ENCODE measurements at places on chromosomes 7 and 10. TPM values are rescaled to one million over a fixed set of nuclear protein-coding genes. Genes with fewer than 3 reads are reported as not detected.

- H3K4me1 ChIP-seq, result peaks cover 4% of the 10 kb centered on the region
- H3K4me3 ChIP-seq, result no peak overlapping the region
- no peak overlapping the region for H3K27ac ChIP-seq
- no peak for DNase-seq
- no peaks in the 10 kb centered on the region for H3K27me3 ChIP-seq
Measured at GRCh38 chr10:6279540-6280267, 77.0 kb downstream of the PFKFB3 start.

DNA sequence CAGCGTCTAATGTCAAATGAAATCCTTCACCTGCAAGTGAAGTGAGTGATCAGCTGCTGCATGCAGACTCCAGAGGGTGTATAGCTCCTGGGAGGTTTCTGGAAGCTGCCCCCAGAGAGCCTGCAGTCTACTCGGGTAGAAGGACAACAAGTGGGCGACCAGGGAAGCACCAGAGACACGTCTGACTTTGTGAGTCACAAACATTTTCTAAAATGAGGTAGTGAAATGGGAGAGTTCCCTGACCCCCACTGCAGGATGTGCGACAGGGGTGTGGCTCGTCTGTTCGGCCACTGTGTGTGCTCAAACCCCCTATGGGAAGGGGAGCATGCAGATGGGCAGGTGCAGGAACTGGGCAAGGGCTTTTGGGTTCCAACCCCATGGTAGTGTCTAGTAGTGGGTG lies 177.1 kb upstream of the PRKCQ start:
- H3K27me3 ChIP-seq, result no peaks in the 10 kb centered on the region
- no peak overlapping the region for H3K27ac ChIP-seq
- H3K4me1 ChIP-seq, result peaks cover 6% of the 10 kb centered on the region

- no peak overlapping the region for H3K27ac ChIP-seq
- H3K27me3 ChIP-seq, result no peaks in the 10 kb centered on the region
- DNase-seq, result no peak
- H3K4me1 ChIP-seq, result no peaks in the 10 kb centered on the region
Measured at GRCh38 chr10:46294641-46295220, 7.9 kb downstream of the ANTXRL start.

- H3K27me3 ChIP-seq, result no peaks in the 10 kb centered on the region
Measured at GRCh38 chr10:13994932-13995331, 335.8 kb downstream of the FRMD4A start.

DNA sequence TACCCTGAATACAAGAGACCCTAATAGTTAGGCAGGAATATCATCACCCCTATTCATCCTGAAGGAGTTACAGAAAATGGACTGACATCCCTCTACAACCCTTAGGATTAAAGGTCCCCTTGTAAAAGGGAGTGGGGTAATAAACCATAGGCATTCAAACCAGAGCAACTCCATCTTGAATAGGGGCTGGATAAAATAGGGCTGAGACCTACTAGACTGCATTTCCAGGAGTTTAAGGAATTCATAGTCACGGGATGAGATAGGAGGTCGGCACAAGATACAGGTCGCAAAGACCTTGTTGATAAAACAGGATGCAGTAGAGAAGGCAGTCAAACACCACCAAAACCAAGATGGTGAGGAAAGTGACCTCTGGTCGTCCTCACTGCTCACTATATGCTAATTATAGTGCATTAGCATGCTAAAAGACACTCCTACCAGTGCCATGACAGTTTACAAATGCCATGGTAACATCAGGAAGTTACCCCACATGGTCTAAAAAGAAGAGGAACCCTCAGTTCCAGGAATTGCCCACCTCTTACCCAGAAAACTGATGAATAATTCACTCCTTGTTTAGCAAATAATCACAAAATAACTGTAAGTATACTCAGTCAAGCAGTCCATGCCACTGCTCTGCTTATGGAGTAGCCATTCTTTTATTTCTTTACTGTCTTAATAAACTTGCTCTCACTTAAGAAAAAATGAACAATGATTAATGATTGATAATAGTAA lies 37.2 kb downstream of the CUBN start:
- H3K27ac ChIP-seq, result no peak overlapping the region
- H3K36me3 ChIP-seq, result no peaks in the 10 kb centered on the region
- no peak overlapping the region for H3K4me3 ChIP-seq
- H3K27me3 ChIP-seq, result no peaks in the 10 kb centered on the region
- DNase-seq, result no peak

- no peaks in the 10 kb centered on the region for H3K36me3 ChIP-seq
- H3K27ac ChIP-seq, result no peak overlapping the region
- peaks cover 51% of the 10 kb centered on the region for H3K27me3 ChIP-seq
- no peak for DNase-seq
- H3K4me1 ChIP-seq, result no peaks in the 10 kb centered on the region
Measured at GRCh38 chr7:151390598-151391357, 19.1 kb downstream of the WDR86 start.

DNA sequence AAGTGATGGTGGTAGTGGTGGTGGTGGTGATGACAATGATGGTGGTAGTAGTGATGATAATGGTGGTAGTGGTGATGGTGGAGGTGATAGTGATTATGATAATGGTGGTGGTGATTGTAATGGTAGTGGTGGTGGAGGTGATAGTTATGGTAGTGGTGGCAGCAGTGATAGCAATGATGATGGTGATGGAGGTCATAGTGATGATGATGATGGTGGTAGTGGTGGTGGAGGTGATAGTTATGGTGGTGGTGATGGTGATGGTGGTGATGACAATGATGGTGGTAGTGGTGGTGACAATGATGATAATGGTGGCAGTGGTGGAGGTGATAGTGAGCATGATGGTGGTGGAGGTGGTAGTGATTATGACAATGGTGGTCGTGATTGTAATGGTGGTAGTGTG lies 191.7 kb upstream of the RNF32 start:
- H3K27me3 ChIP-seq, result no peaks in the 10 kb centered on the region
- H3K4me1 ChIP-seq, result no peaks in the 10 kb centered on the region
- no peak overlapping the region for H3K27ac ChIP-seq
- H3K4me3 ChIP-seq, result no peak overlapping the region
- H3K36me3 ChIP-seq, result no peaks in the 10 kb centered on the region

DNA sequence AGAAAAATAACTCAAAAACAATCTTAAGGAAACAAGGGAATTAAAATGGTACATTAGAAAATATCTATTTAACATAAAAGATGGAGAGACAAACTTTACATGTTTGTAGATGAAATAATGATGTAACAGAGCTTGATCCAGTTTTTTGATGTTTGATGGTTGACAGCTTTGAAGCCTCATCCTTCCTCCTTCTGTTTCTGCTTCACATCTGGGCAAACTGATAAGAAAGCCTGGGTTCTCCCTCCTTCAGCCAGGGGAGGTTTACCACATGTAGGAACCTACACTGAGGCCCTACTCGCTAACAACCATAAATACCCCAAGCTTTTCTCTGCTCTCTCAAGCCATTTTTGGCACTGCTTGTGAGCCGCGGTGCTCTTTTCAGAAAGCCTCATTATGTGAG lies 82.8 kb upstream of the ZNF32 start:
- no peak overlapping the region for H3K4me3 ChIP-seq
- no peaks in the 10 kb centered on the region for H3K4me1 ChIP-seq
- no peaks in the 10 kb centered on the region for H3K27me3 ChIP-seq

- DNase-seq, result no peak
- no peak overlapping the region for H3K27ac ChIP-seq
- no peaks in the 10 kb centered on the region for H3K36me3 ChIP-seq
- no peaks in the 10 kb centered on the region for H3K4me1 ChIP-seq
- no peaks in the 10 kb centered on the region for H3K27me3 ChIP-seq
Measured at GRCh38 chr7:67496589-67496988, 500.0 kb downstream of the TYW1 start.

GRCh38 chr7:32216759-32217158 lies 146.6 kb upstream of the PDE1C start:
- no peak overlapping the region for H3K4me3 ChIP-seq
- no peaks in the 10 kb centered on the region for H3K36me3 ChIP-seq
- no peaks in the 10 kb centered on the region for H3K4me1 ChIP-seq

Gene HDAC9
- total RNA-seq, result 1.4 TPM

Gene SRGN
- 64.1 TPM for total RNA-seq

Gene TMEM229A
- total RNA-seq, result not detected

Gene FFAR4
- total RNA-seq, result not detected

Gene CALHM1
- not detected for total RNA-seq

Gene IGF2BP3
- 7.8 TPM for total RNA-seq

Gene JCAD
- total RNA-seq, result 23.1 TPM

All from esophagus squamous epithelium (tissue), 5 donors.